ENCODE measurements at places on chromosomes 1 and 21.

DNA sequence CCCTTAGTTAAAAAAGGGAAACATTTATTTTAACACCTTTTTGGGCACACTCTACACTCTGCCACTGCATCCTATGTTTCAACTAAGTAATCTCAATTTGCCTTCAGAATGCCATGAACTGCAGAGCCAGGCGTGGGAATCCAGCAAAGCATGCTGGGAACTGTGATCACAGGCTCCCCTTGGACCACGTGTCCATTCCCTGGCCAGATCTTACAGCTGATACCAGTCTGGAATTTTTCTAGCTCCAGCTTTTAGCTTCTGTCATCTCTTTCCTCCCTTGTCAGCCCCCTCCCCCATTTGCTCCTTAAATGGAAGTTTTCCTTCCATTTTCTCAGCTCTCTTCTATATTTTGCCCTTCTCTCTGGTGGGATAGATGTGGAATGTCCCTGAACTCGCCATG, 29.4 kb downstream of the RCSD1 start:
- DNase-seq, result no peak

DNA sequence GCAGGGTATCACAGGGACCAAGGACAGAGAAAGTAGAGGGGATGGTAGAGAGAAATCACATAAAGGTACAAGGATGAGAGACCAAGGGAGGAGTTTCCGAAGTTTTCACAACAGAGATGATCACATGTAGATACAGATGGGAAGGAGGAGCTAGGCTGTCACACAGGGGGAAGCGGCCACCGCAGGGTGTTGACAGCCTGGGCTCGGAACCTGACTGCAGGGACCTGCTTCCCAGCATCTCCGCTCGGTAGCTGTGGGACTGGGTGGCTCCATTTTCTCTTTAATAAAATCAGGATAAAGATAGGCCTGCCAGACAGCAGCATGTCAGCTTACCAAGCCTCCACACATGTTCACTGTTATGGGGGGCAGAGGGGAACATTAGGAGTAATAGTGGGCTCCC, 32.3 kb downstream of the CDCA8 start:
- DNase-seq, result no peak

DNA sequence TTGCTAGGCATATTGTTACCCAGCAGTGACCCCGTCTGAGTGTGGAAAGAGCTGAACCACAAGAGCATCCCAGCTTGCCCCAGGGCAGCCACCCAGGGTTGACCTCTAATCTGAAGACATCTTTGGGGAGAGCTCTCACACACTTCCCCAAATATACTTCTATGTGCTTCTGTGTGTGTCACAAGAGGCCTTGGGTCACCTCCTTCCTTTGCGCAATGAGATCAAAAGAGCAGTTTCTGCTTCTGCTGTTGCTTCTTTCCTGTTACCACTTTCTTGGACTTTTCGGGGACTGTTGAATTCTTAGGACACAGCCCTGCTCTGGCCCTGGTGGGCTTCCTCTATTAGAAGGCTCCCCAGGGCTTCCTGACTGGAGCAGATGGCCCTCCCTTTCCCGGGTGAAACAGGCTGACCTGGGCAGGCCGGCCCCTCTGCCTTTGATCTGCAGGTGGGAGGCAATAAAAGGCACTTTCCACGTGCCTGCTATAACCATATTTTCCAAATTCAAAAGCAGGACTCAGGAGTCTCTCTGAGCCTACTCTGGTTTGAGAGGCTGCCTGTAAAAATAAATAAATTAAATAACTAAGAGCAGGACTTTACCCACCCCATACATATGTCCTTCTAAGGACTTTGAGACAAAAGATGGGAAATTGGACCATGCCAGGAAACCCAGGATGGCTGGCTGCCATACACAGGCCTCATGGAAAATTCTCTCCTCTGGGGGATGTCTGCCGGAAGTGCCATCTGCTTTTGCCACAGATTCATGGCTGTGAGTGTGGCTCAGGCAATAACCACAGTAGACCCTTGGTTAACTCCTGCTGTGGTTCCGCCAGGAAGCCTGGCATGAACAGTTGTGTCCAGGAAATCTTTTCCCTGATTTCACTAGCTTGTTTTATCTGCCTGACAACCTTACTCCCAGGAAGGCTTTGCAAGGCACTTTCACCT, 28.3 kb upstream of the RCSD1 start:
- DNase-seq, result no peak

- no peak for DNase-seq
Measured at GRCh38 chr1:173082913-173083312, 32.2 kb upstream of the TNFSF18 start.

GRCh38 chr1:207871117-207871649, 39.7 kb downstream of the CD34 start:
- DNase-seq, result no peak

DNA sequence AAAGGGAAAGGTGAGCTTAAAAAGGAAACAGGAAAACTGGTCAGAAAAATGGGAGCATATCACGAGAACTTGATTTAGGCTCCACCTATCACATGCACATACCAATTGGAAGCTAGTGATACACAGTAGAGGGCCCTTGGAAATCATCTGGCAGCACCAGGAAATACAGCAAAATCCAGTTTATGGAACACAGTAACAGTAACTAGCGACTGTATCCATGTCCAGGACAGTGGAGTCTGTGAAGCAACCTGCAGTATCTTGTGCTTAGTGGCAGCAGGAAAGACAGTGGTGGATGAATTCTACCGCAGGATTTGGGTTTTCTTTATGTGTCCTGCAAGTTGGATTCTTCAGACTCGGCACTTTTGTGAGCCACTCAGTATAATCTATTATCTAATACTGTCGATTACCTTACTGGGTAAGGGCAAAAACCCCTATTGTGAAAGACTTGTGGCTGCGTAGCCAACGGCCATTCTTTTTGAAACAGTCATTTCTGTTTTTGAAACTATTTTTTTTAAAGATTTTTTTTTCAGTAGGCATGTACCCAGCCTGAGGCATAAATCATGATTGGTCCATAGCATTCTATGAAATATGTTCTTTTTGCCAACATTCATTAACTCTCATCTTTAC, 1.6 kb upstream of the KDM4A start:
- no peak for DNase-seq

DNA sequence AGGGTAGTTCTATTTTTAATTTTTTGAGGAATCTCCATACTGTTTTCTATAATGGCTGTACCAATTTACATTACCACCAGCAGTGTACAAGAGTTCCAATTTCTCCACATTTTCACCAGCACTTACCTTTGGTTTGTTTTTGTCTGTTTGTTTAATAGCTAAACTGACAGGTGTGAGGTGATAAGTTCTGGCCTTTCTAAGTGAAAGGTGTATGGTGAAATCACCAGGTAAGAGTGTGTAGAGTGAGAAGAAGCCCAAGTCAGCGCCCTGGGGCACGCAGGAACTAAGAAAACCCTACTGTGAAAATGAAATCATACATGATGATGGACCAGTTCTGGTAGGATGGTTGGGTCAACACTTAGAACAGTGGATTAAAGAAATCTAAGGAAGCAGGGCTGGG, 34.5 kb downstream of the BTG3 start:
- DNase-seq, result no peak

- DNase-seq, result no peak
Measured at GRCh38 chr1:176033881-176034280, 173.2 kb downstream of the COP1 start.

- no peak for DNase-seq
Measured at GRCh38 chr1:240293706-240294105, 202.0 kb downstream of the FMN2 start.

- no peak for DNase-seq
Measured at GRCh38 chr1:228030451-228031201, 23.8 kb downstream of the WNT3A start.

- no peak for DNase-seq
Measured at GRCh38 chr1:220902916-220903315, 23.7 kb downstream of the HLX start.

GRCh38 chr1:116911188-116911553, 1.5 kb downstream of the PTGFRN start:
- DNase-seq, result no peak

- DNase-seq, result no peak
Measured at GRCh38 chr21:33975548-33976081, 60.0 kb upstream of the ATP5PO start.

DNA sequence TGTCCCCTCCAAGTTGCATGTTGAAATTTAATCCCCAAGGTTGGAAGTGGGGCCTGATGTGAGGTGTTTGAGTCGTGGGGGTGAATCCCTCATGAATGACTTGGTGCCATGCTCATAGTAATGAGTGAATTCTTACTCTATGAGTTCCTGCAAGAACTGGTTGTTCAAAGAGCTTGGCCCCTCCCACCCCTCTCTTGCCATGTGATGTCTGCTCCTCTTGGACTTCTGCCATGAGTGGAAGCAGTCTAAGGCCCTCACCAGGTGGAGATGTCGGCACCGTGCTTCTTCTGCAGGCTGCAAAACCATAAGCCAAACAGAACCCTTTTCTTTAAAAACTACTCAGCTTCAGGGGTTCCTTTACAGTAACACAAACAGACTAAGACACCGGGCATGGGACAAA, 14.3 kb downstream of the G0S2 start:
- DNase-seq, result no peak

GRCh38 chr21:34133392-34133791, 60.0 kb downstream of the MRPS6 start:
- no peak for DNase-seq

GRCh38 chr1:155064832-155065429, 1.4 kb downstream of the EFNA4 start:
- DNase-seq, result no peak

GRCh38 chr1:43354936-43355335, 3.8 kb upstream of the CDC20 start:
- no peak for DNase-seq

GRCh38 chr1:229870381-229870780, 196.7 kb upstream of the GALNT2 start:
- no peak for DNase-seq

DNA sequence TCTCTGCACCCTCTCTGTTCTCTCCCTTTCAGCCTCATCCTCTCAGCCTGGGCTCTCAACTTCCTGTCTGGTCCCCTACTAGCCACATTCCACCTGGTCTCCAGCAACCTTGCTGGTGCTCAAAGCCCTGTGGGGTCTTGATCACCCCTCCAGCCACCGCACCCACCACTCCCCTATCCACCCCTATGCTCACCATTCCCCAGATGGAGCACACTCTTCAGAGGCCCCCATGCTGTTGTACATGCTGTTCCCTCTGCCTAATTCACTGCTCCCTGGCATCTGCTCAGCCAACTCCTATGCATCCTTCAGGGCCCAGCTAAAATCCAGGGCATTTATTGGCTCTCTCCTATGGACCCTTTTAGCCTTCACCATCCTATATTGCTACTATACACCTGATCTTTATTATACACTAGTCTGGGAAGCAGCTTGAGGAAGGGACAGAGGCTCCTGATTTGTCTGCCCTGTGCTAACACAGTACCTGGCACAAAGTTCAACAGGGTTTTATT, 81.0 kb downstream of the GLIS1 start:
- peak; percentile 35 for DNase-seq

DNA sequence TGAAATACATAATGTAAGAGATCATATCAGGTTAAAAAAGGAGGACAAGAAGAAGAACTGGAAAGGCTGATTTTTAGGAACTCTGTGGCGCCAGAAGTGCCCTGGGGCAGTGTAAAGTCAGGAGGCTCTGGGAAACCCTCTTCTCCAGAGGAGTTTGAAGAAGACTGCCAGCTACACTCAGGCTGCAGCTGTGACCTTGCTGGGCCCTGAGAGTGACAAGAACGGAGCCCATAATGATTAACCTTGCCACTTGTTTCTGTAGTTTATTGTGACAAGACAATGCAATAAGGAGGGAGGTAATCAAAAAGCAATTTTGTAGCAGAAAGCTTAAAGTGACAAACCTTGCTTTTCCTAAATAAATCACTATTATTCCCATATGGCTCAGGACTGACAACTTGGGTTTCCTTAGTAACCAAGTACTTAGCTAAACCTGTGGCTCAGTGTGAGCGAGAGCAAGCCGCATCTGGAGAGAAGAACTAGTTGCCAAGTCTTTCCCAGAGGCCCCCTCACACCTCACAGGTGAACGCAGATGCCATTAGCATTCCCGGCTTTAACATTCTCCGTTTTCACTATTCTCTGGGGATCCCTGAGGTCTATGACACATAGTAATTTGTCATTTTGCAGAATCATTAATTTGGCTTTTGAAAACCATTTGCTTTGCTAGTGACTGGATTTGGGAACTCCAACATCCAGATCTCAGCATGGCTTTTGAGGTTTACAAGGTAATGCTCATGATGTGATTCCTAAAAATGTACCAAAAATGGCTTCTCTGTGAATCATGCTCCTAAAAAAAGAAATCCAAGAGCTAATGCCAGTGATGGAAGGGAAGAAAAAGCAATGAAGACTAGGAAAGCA, 115.9 kb downstream of the OMA1 start:
- DNase-seq, result no peak

DNA sequence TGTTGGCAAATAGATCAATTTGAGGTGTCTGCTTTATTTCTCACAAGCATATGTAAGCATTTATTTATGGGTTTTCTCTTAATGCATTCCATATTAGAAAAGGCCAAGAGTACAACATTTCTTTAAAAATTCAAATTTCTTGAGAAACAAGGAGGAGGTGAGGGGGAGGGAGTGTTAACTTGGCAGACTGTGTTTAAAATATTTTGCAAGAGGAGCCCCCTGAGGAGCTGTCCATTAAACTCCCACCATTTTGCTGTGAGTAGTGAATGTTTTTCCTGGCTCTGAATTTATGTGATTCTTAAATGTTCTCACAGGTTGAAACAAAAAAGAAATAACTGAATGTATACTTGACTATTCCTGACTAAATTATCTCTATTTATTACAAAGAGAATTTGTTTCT, 363.8 kb downstream of the PTPRC start:
- no peak for DNase-seq

- DNase-seq, result no peak
Measured at GRCh38 chr1:102852613-102853012, 255.7 kb downstream of the COL11A1 start.

- no peak for DNase-seq
Measured at GRCh38 chr1:181506563-181507353, 23.4 kb downstream of the CACNA1E start.

- DNase-seq, result no peak
Measured at GRCh38 chr1:42168763-42169162, 4.2 kb upstream of the GUCA2A start.

DNA sequence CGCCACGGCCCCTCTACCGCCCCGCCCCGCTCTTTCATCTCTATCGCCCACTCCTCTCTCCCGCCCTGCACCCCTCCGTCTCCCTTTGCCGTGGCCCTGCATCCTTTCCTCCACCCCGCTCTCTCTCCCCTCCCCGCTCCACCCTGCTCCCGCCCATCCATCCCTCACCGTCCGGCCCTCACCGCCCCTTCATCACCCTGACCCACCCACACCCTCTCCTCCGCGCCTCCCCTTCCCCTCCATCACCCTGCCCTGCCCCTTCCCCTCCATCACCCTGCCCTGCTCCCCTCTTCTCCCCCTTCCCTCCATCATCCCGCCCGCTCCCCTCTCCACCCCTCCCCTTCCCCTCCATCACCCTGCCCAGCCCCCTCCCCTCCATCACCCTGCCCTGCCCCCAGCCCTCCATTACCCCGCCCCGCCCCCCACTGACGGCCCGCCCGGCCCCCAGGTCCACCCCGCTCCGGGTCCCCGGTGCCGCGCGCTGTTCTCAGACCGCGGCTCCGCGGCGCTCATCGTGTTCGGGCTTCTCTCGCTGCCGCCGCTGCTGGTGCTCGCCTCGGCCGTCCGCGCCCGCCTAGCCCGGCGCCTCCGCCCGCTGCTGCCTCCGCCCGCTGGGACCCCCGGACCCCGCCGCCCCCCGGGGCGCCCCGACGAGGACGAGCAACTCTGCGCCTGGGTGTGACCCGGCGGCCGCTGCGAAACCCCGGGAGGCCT, 6.2 kb upstream of the ANKRD65 start:
- DNase-seq, result peak; percentile 76

Data from posterior cingulate gyrus (tissue), 11 donors.